ENCODE measurements at places on chromosomes 16 and 17.

DNA sequence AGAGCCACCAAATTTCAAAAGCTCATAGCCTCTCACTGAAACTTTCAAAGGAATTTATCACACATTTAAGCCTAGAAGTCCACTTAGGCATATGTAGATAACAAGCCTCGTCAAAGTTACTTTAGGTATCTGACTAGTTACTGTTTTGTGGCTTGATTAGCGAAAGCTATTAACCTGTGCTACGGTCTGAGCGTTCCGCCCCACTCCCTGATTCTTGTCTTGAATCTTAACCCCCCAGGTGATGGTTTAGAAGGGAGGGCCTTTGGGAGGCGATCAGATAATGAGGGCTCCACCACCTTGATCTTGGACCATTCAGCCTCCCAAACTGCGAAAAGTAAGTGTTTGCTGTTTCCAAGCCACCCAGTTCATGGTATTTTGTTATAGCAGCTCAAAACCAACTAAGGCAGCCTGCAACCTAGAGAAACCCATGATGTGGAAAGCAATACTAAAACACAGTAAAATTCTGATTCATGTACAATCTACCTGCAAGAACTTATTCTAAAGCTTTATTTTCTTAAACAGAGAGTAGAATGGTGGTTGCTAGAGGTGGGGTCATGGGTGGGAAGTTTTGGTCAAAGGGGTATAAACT, 7.1 kb downstream of the HSDL1 start:
- DNase-seq: no peak

DNA sequence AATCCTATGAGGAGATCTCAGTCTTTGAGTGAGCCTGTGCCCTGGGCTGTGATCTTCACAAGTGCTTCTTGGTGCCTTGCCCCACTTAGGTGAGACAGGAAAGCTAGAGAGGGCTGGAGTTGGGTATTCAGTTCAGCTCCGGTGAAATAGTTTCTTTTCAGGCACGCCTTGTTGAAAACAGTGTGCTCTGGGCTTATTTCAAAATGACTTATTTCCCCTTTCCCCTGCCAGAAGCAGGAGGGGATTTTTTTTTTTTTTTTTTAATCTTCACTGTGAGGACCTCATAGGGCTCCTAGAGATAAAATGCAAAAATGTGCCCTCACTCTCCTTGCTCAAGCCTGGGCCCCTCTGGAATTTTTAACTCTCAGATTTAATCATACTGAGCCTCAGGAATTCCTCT, 27.2 kb downstream of the MOSMO start:
- DNase-seq: no peak

- DNase-seq: no peak
Measured at GRCh38 chr17:41231731-41232130, 518 bp upstream of the KRTAP9-3 start.

DNA sequence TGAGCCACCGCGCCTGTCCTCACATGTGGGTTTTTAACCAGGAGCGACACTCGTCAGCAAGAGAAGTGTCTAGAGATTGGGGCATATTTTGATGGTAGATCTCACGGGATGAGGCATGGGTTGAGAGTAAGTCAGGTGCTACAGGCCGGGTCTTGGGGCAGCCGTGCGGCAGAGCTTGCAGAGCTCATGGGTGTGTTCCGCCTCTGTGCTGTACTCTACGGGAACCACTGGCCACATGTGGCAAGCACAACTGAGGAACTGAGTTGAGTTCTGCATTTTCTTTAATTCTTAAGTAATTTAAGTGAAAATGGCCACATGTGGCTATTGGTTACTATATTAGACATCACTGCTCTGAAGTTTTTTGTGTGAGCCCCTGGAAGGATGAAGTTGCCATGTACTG, 9.6 kb downstream of the CLUAP1 start:
- no peak for DNase-seq

DNA sequence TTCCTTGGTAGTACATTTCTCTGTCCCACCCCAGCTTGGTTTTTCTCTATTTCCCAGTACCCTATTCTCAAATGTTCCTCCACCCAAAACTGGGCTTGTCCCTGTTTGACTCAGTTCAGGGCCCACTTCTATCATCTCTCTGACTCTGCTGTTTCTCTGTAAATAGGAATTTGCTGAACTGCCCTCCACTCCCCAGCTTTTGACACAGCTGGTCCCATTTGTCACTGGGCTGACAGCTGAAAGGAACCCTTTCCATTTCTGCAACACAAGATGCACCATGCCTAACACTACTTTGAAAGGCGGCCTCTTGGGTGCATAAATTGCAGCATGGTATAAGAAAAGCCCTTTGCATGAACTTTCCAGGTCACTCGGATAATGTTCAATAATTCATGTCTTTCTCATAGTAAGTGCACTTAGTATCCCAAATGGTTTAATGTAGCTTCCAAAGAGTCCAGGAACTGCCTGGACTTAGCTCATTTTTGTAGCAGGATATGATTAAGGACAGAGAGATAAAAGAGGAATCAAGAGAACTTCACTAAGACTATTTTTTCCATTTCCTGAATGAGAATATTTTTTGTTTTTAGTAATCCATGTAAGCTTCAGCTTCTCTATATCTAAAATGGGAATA, 256.7 kb downstream of the CDH11 start:
- no peak for DNase-seq

GRCh38 chr17:71703701-71704100, 417.1 kb upstream of the SOX9 start:
- DNase-seq: no peak

- peak; percentile 54 for DNase-seq
Measured at GRCh38 chr17:66165537-66166123, 26.3 kb downstream of the CEP112 start.

- DNase-seq: no peak
Measured at GRCh38 chr16:67252609-67253497, 4.1 kb downstream of the SLC9A5 start.

GRCh38 chr17:75514299-75514918, 928 bp downstream of the CASKIN2 start:
- DNase-seq: no peak

- DNase-seq: peak; percentile 26
Measured at GRCh38 chr17:47225911-47226688, 17.0 kb downstream of the MYL4 start.

- peak; percentile 37 for DNase-seq
Measured at GRCh38 chr17:18981642-18982424, 22.7 kb downstream of the FAM83G start.

GRCh38 chr17:35010093-35010492, 29.8 kb downstream of the LIG3 start:
- no peak for DNase-seq

DNA sequence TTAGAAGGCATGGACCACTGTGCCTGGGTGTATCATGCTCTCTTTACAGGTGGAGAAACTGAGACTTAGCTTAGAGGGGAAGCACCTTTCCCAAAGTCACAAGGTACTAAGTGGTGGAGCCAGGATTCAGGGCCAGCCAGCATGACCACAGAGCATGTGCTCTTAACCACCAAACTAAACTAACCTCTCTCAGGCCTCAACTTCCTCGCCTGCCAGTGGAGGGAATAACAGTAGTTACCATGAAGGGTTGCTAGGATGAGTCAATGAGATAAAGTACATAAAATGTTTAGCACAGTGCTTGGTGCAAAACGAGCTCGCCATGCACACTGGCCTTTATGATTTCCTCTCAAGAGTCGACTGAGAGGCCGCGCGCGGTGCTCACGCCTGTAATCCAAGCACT, 6.4 kb upstream of the MYO1C start:
- DNase-seq: peak; percentile 76

DNA sequence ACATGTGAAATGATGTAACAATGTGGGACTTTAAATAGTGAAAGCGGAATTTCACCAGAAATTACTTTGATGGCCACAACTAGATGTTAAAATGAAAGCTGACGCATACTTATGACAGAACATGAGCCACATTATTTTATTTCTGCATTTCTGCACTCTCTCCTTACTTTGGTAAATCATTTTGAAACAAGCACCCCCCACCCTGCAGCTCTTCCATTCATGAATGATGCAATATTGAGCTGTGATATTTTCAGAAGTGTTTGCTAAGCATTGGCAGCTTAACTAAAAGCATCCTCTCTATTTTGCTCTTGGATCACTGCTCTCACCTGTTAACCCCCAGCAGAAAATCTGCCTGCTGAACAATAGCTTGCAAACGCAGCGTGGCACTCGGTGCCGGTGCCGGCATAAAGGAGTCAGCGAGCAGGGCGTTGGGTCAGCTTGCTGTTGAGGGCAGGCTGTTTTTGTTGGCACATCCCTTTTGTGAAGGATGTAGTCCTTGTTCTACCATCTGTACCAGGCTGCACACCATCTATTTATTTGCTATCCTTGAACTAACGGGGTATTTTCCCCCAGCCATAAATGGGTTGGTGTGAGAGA, 30.8 kb upstream of the CBLN1 start:
- DNase-seq: no peak

GRCh38 chr16:35711435-35711834, 2252.0 kb downstream of the TP53TG3F start:
- no peak for DNase-seq

DNA sequence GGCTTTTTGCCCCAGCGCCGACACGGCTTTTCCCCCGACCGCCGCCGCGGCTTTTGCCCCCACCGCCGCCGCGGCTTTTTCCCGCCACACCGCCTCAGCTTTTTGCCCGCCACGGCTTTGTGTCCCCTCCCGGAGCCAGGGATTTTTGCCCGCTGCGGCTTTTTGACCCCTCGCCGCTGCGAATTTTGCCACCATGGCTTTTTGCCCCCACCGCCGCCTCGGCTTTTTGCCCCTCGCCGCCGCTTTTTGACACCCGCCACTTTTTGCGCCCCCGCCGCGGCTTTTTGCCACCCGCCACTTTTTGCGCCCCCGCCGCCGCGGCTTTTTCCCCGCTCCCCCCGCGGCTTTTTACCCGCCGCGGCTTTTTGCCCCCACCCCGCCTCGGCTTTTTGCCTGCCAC, 1342.5 kb downstream of the TP53TG3F start:
- DNase-seq: no peak
